Transverse colon (tissue), 4 donors: ENCODE measurements at places on chromosomes 1 and 21. TPM values are rescaled to one million over a fixed set of nuclear protein-coding genes. Genes with fewer than 3 reads are reported as not detected.

The OR10Z1 gene
- total RNA-seq: not detected

- H3K4me1 ChIP-seq: peaks cover 14% of the 10 kb centered on the region
- H3K27ac ChIP-seq: no peak overlapping the region
- no peaks in the 10 kb centered on the region for H3K36me3 ChIP-seq
- H3K27me3 ChIP-seq: no peaks in the 10 kb centered on the region
Observed at GRCh38 chr1:186620566-186621350, 59.5 kb downstream of the PTGS2 start.

GRCh38 chr21:34881839-34882371 is 167.2 kb downstream of the RUNX1 start:
- no peak overlapping the region for H3K4me3 ChIP-seq
- peaks cover 50% of the 10 kb centered on the region for H3K4me1 ChIP-seq
- H3K27me3 ChIP-seq: peaks cover 15% of the 10 kb centered on the region

DNA sequence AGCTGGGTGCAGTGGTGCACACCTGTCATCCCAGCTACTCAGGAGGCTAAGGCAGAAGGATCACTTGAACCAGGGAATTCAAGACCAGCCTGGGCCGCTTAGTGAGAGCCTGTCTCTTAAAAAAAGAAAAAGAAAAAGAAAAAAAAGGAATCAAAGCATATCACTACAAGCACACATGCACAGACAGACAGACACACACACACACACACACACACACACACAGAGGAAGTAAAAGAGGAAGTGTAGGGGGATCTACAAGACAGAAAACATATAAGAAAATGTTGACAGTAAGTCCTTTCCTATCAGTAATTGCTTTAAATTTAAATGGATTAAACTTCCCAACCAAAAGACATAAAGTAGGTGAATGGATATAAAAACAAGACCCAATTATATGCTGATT is 180.3 kb downstream of the FAF1 start:
- H3K27me3 ChIP-seq: no peaks in the 10 kb centered on the region
- H3K4me3 ChIP-seq: no peak overlapping the region
- no peak overlapping the region for H3K27ac ChIP-seq
- no peaks in the 10 kb centered on the region for H3K36me3 ChIP-seq
- no peak for DNase-seq

DNA sequence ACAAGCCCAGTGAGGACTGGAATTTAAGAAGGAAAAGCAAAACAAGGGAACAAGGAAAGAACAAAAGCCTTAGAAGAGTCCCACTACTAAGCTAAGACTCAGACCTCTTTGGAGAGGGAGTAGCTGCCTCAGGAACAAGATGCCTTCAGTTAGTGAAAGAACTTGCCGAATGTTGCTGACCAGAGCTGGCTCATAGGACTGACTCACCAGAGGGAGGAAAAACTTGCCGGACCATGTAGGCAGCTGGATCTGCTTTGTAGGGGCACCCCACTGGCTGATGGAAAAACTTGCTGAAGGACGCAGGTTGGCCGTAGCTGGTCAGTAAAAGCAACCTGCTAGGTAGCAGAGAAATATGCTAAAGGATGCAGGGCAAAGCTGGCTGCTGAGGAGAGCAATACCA is 15.3 kb upstream of the ZSWIM5 start:
- no peak overlapping the region for H3K4me3 ChIP-seq
- no peak for DNase-seq
- no peaks in the 10 kb centered on the region for H3K36me3 ChIP-seq
- H3K27me3 ChIP-seq: no peaks in the 10 kb centered on the region
- no peaks in the 10 kb centered on the region for H3K4me1 ChIP-seq

GRCh38 chr1:23610677-23611076 is 51.4 kb upstream of the ID3 start:
- no peaks in the 10 kb centered on the region for H3K27me3 ChIP-seq
- H3K36me3 ChIP-seq: no peaks in the 10 kb centered on the region
- no peak overlapping the region for H3K27ac ChIP-seq
- no peak overlapping the region for H3K4me3 ChIP-seq
- H3K4me1 ChIP-seq: no peaks in the 10 kb centered on the region
